ENCODE measurements at places on chromosomes 4 and X. TPM values are rescaled to one million over a fixed set of nuclear protein-coding genes. Genes with fewer than 3 reads are reported as not detected.

DNA sequence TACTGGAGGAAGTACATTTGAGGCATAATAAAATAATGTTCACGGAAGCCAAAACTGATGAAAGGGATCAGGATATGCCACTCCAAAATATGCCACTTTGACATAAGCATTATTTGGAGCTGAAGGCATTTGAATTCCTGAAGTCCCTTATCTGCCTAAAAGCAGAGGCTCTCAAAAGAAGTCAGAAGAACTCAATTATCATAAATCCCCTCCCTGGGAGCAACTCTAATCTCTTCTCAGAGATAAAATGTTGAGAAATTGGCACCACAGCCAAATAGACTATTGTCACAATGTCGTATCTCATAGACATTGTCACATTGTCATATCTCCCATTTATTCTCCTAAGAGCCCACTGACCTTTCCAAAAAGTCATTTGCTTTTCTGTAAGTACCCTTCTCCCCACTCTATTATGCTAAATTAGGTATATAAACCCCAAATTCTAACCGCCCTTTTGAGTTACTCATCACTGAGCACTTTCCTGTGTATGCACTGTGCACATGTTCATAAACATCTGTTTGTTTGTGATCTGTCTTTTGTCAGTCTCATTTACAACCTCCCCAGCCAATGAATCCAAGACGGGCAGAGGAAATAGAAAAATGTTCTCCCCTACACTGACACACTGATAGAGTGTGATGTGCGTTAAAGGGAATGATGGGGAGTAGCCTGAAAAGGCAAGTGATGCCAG lies 78.5 kb upstream of the NAF1 start:
- no peak for DNase-seq

The HPGD gene
- 6.0 TPM for total RNA-seq

The PNMA5 gene
- total RNA-seq = not detected

GRCh38 chrX:101386542-101386885 lies 523 bp upstream of the BTK start:
- DNase-seq = no peak

The MAOB gene
- not detected for total RNA-seq

The FAM184B gene
- not detected for total RNA-seq

GRCh38 chr4:102781570-102781969 lies 20.8 kb upstream of the MANBA start:
- DNase-seq = no peak

The PITX2 gene
- total RNA-seq = not detected

GRCh38 chr4:17103231-17103630 lies 204.8 kb upstream of the LDB2 start:
- DNase-seq = no peak

DNA sequence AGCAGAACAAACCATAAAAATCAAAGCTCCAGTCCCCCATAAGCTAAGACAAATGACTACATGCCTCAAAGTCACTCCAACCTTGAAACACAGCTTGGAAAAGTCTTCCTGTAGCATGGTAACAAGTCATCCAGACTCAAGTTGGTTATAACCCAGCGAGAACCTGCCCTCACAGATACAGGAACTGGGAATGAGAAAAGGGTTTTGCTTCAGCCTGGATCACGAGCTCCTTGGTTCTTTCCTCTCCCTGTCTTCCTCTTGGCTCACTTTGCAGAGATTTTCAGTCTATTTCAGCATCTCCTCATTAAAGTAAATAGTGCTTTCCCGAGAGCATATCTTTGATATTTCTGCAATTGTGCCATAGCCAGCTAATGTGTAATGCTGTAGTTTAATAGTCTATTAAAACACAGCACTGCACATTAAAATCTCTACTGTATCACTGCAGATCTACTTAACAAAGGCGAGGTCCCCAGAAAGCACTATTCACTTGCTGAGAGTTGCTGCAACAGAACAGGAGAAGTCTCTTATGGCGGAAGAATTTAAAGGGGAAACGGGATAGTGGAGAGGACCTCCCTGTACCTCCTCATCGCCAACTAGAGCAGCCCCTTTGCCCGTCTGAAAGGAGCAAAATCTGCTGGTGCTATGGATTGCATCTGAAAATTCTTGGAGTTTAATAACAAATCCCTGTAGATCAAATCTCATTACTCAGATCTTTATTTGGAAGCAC lies 249.3 kb upstream of the GATB start:
- no peak for DNase-seq

The OTOP1 gene
- not detected for total RNA-seq

DNA sequence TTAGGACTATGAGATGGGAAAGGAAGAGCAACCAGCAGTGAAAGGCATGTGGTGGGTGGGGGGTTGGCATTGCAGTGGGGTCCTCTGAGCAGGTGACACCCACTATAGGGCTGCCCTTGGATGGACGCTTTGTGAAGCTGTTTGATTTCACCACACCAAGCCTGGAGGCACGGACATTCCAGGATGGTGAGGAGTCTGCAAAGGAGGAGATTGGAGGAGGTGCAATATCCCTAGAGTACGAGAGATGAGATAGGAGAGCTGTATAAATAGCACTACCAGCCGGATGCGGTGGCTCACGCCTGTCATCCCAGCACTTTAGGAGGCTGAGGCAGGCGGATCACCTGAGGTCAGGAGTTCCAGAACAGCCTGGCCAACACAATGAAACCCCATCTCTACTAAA lies 42.3 kb downstream of the SHOX start:
- no peak for DNase-seq

- no peak for DNase-seq
Measured at GRCh38 chr4:1255699-1256098, 6.8 kb upstream of the CTBP1 start.

The TMEM128 gene
- 23.6 TPM for total RNA-seq

GRCh38 chr4:136124251-136124745 lies 1408.0 kb downstream of the PCDH18 start:
- DNase-seq = no peak

DNA sequence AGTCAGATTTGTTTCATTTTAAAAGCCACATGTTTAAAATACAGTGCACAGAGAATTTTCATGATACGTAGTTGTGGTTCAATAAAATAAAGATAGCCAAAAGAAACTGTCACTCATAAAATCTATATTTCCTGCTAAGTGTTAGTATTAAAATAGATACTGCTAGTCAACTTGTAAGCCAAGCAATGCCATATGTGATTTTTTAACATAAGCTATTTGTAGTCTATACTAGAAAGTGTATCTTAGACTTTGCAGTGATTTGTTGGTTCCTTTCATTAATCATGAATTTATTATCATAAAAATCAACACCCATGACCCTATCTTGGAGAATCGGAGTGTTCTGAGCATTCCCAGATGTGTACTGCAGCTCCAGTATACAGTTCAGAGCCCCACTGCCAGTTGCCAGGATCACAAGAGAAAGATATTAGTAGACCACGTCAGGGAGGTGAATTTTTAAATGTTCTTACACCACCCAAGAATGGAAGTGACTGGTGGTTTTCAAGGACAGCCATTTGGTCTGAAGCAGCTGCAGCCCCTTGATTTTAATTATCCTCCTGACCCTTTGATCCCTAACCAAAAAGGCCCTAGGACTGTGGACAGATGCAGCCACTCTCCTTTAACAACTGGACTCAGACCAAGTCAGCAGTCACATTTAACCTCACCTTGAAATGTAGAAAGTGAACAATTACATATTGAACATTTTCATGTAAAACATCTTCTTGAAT lies 163.1 kb downstream of the PALLD start:
- DNase-seq = no peak

DNA sequence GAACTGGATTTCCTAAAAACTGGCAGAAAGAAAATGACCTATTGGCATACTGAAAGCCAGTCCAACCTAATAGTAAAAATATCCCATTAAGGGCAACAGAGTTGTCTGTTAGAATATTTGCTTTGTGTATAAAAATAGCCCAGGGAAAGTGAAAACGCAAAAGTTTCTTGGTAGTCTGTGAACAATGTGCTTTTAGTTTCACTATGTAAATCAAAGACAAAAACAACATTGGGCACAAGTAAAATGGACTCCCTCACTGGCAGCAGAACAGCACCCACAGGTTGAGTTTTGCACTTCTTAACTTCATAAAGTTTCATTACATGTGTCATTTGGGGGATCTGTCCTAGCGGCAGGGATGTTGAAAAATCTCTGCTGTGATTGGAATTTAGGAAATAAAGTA lies 4.3 kb upstream of the FGG start:
- DNase-seq = no peak

DNA sequence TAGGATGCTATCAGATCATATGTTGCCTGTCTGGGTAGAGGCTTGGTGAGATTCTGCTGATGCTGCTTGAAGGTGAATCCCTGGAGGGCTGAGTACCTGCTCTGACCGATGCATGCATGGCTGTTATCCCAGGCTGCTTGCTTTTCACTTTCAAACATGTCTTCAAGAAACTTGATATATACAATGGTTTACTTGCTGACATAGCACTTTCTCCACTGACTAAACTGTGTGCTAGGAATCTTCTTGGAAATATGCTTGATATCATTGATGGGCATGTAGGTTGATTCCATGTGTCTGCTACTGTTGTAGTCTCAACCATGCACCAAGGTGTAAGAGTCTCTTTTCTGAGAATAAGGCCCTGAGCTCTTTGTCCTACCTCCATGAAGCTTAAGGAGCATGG lies 79.6 kb upstream of the WDR1 start:
- DNase-seq = no peak

DNA sequence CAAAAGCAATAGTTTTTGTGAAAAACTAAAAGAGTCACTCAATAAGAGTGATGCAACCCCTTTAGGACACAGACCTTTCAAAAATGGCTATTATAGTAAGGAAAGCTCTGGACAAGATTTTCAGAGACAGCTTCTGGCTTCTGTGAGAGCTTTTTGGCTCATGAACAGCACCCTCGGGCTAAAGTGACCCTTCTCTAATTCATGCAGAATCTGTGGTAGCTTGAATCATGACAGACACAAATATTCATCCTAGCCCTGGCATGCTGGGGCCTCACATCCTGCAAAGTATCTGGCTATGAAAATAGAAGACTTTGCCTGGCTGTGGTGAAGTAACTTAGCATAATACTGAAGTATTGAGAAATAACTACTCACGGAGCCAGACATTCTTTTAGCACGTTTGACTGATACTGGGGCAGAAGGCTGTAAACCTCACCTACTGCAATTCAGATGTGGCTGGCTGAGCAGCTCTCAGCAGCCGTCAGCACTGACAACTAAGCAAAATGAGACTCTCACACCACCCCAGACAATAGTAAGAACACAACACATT lies 327.3 kb downstream of the MAPK10 start:
- no peak for DNase-seq

DNA sequence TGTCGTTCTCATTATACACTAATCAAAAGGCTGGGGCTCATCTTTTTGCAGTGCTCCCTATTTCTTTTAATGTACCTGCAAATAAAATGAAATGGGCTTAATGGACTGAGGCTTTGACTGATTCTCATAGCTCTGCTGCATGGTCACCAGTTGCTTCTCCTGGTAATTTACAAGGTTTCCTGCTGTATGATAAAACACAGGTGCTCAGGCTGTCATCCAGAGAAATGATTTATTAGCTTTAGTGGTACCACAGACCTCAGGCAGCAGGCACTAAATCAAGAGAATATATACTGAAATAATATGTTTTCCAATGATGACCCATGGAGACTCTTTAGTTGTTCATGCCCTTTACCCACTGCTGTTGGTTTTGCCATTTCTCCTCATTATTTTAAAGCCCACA lies 137.7 kb downstream of the C4orf33 start:
- DNase-seq = no peak

The SLC49A3 gene
- 0.43 TPM for total RNA-seq

The ARSJ gene
- not detected for total RNA-seq

- no peak for DNase-seq
Measured at GRCh38 chr4:164783976-164784375, 30.0 kb downstream of the SMIM31 start.

The GABRG1 gene
- not detected for total RNA-seq

GRCh38 chr4:153969542-153969941 lies 180.7 kb upstream of the SFRP2 start:
- no peak for DNase-seq

The SPANXN4 gene
- total RNA-seq = not detected

The CDKL2 gene
- 0.60 TPM for total RNA-seq

The SLC9B1 gene
- 1.2 TPM for total RNA-seq

DNA sequence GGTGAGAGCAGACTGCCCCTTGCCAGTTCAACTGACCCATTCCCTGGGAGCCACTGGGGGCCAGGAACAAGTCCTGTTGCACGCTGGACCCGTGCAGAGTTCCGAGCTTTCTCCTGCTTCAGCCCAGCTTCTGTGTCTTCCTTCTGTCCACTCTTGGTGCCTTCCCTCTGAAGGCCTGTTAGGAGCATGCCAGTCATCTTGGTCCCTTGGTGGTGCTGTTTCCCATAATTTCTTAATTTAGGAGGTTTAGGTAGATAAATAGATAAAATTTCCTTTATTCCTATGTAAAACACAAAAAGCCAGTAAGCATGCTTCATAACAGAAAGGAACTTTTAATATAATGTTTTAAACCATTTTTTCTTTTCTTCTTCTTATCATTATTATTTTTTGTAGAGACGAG lies 672.7 kb downstream of the CCSER1 start:
- no peak for DNase-seq

The TLR3 gene
- not detected for total RNA-seq

- no peak for DNase-seq
Measured at GRCh38 chr4:126023896-126024295, 709.1 kb downstream of the FAT4 start.

The TENM3 gene
- not detected for total RNA-seq

DNA sequence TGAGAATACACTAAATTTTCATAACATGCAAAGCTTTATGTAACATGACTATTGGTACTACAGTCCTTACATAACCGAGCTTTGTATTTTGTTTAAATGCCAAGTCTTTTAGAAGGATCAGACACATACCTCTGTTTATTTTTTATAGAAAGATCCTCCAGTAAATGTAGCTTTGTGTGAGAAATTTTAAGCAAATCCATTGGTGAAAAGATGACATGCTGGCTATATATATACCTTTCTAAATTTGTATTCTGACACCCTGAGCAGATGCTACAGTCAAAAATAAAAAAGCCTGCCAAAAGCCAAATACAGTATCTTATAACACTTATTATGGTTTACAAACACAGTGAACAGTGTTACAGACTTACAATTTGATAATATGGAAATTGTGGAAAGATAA lies at the start of gene YIPF7:
Gene YIPF7 (minus strand): TSS at position 201 of the 400 bp plus-strand sequence. CDS start 1,525 bp downstream, outside the sequence.
- DNase-seq = no peak

The SH2D1A gene
- 67.1 TPM for total RNA-seq

The NLGN3 gene
- 0.58 TPM for total RNA-seq

GRCh38 chrX:93673869-93674271 lies at the start of gene FAM133A:
Gene FAM133A (plus strand): TSS chrX:93674206. CDS start chrX:93709420, 35,214 bp downstream.
- no peak for DNase-seq

The SLC7A11 gene
- 5.2 TPM for total RNA-seq

DNA sequence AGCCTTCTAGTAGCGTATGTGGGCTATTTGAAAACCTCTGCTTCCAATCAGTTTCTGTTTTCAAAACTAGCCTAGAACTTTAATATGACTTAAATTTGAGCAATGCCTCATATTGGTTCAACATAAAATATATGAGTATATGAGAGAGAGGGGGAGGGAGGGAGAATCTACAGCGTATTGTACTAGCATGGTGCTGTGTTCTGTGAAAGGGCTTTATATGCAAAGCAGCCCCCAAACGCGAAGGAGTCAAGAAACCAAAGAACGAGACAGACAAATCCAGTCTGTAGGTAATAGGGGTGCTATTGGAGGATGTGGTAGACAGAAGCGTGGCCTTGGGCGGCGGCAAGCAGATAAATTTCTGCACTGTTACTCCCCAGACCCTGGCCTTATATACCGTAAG lies 784 bp upstream of the ANXA5 start:
- DNase-seq = no peak

The TCEAL6 gene
- not detected for total RNA-seq
